Bronchial epithelial cell (primary cell): ENCODE measurements at places on chromosomes 12 and 14.

- no peak for DNase-seq
These were observed 216.1 kb downstream of the BMP4 start for GRCh38 chr14:53740570-53740969.

- DNase-seq, result no peak
These were observed 199.2 kb downstream of the MSRB3 start for GRCh38 chr12:65477721-65478120.

DNA sequence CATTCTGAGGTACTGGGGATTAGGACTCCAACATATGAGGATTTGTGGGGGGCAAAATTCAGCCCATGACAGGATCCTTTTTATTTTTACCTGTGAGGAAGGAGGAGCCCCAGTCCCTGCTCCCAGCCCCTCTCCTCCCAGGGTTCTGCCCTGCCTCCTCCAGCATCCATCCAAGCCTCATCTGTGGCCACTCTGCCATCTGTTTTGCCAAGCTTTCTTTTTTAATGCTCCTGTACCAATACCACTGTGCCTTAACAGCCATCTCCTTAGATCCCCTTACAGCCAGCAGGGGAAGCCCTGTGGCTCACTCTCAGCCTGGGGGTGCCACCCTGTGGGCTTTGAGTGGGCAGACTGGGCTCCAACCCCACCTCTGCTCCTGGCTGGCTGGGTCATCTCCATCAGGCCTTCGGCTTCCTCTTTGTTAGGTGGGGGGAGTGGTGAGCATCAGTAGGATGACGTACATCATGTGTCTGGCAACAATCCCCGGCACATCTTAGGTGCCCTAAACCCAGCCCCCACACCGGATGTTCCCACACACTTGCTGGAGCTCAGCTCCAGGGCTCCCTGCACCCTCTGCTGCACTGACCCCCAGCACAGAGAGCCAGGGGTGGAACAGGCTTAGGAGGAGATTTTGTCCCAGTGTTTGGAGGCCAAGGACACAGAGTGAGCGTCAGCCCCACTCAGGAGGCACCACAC is 40.2 kb downstream of the CYP46A1 start:
- DNase-seq, result no peak

GRCh38 chr12:122385171-122386016 is 37.1 kb downstream of the CLIP1 start:
- no peak for DNase-seq

DNA sequence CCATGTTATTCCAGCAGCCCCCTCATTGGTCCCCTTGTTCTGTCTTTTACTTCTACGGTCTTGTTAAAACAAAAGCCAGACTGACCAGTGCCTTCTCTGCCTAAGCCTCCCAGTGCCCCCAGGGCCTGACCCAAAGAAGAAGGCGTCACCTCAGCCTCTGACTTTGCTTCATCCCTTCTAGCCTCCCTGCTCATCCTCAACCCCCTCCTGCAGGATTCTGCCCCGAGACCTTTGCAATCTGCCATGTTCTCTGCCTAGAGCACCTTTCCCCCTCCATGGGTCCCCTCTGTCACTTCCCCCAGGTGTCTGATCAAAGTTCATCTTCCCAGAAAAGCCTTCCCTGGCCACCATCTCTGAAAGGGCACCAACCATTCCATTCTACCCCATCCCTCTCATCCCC is 7.9 kb upstream of the RBM19 start:
- DNase-seq, result no peak

DNA sequence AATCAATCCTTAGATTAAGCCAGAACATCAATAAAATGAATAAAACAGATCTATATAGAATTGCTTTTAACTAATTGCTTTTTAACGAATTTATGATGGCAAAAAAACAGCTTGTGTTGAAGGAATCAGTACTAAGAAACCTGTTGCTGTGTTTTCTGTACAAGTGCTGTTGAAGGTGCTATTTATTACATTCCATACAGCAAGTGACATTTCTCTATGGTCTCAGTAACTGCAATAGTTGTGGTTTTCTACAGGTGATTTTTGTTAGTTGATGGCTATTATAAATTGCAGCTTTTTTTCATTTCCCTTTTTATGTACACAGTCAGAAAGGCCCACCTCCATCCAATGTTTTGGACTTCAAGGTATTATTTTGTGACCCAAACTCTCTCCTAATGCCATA is 56.6 kb downstream of the SLC2A13 start:
- DNase-seq, result no peak

DNA sequence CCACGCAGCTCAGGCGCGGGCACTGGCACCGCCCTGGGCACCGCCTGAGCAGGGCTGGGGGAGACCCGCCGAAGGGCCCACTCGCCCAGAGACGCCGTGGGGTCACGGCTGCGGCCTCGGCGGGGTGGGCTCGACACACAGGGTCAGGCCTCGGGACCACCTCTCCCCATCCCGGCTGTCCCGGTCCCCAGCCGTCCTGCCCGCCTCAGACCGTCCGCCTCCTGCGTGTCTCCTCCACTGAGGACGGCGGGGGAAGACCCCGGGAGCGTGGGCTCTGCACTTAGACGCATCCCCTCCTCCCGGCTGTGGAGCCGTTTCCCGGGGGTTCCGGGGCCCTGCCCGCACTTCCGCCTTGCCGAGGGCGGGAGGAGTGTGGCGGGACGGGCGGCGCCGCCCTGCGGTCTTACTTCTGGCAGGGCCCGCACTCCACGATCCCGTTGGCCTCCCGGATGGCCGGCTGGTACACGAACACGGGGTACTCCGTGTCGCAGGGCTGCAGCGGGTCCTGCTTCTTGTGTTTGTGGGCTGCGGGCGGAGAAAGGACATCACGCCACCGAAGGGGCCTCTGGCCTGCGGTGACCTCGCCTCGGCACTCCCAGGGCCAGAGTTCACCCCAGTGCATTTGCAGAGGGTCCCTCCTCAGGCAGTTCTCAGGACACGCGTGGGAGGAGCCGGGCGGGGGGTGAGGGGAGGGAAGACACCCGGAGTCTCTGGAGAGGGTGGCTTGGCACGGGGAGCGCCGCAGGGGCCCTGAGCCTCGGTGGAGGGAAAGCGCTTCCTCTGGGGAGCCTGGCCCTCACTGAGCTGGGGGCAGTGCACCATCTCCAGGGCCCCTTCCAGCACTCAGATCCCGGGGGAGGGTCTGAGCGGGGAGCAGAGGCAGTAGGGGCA is 23.1 kb upstream of the LRTM2 start:
- no peak for DNase-seq

- peak; percentile 94 for DNase-seq
These were observed 4.4 kb downstream of the C12orf54 start for GRCh38 chr12:48486679-48487078.

GRCh38 chr14:95267306-95267705 is 52.4 kb downstream of the CLMN start:
- no peak for DNase-seq

- peak; percentile 25 for DNase-seq
These were observed 12.3 kb downstream of the NUDT4 start for GRCh38 chr12:93390031-93390430.

GRCh38 chr12:34392741-34393085 is 370.4 kb downstream of the ALG10 start:
- DNase-seq, result no peak

GRCh38 chr14:21634840-21635239 is at the start of gene OR10G2:
OR10G2 (minus strand) TSS chr14:21634940; CDS start chr14:21634842, 98 bp downstream.
- DNase-seq, result no peak

DNA sequence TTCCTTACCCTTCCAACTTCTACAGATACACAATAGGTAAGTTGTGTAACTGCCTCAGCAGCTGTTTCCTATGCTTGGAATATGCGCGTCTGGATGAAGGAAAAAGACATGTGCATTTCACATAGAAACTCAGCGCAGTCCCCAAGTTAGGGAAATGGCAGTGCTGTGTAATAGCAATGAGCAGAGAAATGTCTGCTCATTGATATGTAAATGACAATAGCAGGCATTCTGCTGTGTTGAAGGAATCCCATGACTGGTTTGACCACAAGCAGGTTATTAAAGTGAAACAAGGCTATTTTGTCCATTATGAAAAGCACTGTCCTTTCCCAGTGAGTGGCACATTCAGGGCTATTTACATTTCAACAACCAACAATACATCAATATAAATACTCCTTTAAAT is 106.6 kb downstream of the BTG1 start:
- no peak for DNase-seq

GRCh38 chr12:14920475-14921126 is 17.7 kb downstream of the ERP27 start:
- DNase-seq, result no peak

- peak; percentile 81 for DNase-seq
These were observed 15.5 kb downstream of the E2F7 start for GRCh38 chr12:77049767-77050353.

- DNase-seq, result peak; percentile 20
These were observed 527.2 kb downstream of the FLRT2 start for GRCh38 chr14:86057018-86057667.

GRCh38 chr12:59494617-59495016 is 101.2 kb upstream of the SLC16A7 start:
- DNase-seq, result no peak

GRCh38 chr14:101354726-101355125 is 206.6 kb upstream of the DIO3 start:
- DNase-seq, result no peak

- no peak for DNase-seq
These were observed 265.1 kb upstream of the SFSWAP start for GRCh38 chr12:131445795-131446194.

GRCh38 chr14:60356906-60357550 is 108.0 kb downstream of the PPM1A start:
- DNase-seq, result no peak

DNA sequence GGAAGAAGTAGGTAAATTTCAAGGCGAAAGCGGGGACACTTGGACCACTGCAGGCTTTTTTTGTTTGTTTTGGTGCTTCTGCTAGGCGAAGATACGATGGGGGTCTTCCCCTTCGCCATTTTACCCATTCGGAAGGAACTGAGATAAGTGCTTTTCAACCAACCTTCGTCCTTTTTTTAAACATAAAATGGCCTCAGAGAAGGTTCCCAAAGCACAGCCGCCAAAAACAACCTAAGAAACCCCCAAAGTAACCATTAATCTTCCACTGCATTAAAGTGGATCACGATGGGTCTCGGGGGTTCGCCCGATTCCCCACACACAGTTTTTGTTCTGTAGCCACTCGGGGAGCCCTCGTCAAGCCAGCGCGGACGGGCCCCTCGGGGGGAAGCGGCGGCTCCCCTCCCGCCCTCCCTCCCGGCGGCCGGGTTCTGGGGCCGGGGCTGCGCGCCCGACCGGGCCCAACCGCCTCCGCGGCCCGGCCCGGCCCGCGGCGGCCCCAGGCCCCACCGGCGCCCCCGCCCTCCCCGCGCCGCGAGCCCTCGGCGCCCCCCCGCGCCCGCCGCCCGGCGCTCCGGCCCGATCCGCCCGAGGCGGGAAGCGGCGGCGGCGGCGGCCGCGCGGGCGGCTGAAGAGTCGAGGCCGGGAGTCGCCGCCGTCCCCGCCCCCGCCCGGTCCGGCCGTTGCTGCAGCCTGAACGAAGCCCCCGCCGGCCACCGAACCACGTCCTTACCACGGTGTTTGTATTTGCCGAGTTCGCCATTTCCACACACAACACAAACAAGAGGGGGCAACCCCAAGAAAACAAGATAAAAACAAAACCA is 790 bp downstream of the GTF2A1 start:
- DNase-seq, result no peak

- DNase-seq, result no peak
These were observed 1182.8 kb downstream of the FLRT2 start for GRCh38 chr14:86712727-86713126.

GRCh38 chr14:93978735-93979134 is 2.4 kb upstream of the ASB2 start:
- DNase-seq, result no peak

DNA sequence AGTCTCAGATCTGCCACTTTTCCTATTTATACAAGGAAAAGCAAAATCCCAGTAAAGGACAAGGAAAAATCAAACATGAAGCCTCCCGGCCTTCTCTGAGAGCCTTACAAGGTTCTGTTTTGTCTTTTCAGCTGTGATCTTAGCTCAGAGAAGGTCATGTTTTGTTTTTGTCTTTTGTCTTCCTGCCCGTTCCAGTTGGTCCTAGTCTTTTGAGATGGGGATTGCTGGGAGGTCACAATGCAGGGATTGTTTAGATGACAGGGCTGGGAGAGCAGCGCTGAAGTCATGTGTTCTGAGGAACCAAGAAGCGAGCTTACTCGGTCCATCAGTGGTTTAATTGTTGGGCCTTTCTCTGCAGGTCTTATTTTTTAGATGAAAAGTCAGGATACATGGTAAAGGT is 6.0 kb downstream of the PLEKHH1 start:
- no peak for DNase-seq
